Myocyte (in vitro differentiated cells): ENCODE measurements at places on chromosomes 13 and 19.

GRCh38 chr13:101007245-101007644, 332.6 kb upstream of the TMTC4 start:
- no peak for DNase-seq

DNA sequence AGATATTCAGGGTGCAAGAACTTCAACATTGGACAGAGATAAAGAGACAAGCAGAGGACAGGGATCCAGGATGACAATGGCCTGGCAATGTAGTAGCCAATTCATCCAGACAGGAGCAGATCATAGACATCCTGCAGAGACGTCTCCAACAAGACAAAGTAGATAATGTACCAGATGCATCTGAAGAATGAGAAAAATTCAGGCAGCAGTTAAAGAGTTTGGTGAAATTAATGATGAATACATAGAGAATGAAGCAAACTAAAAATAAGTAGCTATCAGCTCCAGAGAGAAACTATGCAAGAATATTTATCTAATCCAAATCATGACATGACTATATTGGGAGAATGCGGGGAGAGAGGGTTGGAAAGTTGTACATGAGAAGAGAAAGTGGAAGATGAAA, 278.4 kb upstream of the DACH1 start:
- DNase-seq: no peak

DNA sequence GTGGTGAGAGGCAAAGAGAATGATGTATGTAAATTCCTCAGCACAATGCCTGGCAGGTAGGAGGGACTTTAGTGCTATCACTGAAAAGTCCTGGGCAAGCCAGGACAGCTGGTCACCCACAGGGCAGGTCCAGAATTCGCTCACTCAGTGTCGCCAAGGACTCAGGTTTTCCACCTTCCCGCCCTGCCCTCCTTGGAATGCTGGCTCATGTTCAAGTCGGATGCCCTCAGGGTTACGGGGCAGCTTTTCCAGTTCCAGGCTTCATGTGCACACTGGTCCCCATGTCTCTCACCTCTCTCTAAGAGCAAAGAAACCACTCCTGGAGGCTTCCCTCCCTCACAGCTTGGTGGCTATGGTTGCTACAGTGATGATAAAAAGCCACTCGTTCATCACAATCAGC, 24.8 kb upstream of the NAXD start:
- DNase-seq: no peak

DNA sequence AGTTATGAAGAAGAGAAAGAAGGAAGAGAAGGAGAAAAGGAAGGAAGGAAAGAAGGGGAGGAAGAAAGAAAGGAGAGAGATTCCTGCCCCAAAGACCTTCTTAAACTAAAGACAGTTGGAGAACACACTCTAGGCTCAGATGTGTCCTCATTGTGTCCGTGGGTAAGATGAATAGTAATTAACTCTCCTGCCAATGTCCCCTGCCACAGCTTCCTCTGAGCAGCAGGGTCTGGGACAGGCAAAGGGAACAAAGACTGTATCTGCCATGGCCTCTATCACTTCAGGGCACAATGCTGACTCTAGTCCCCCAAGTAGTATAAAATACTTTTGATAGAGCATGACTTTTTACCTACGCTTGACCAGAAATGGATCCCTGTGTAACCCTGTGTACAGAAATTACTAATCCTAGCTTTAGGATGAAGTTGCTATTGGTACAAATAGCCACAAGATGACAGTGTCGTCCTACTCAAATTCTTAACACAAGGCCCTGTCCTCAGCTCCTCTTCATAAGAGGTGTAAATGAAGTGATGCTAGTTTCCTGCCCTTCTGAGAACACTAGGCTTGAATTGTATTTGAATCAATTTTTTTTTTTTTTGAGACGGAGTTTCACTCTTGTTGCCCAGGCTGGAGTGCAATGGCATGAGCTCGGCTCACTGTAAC, 186.2 kb upstream of the GPR12 start:
- peak; percentile 74 for DNase-seq

DNA sequence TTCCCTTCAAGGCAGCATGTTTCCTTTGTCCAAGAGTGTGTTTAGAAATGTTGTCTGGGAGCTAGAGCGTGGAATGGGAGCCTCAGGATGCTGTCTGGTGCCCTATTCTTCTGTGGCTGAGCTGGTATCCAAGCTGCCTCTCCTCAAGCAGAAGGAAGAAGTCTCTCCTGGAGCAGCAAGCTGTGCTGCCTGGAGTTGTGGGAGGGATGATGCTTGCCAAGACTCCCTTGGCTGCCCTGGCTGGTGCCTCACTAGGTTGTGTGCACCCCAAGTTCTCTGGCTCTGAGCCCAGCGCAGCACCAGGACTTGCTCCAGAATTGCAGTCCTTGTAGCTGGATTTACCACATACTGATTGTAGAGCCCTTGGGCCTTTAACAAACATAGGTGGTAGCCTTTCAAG, 4.7 kb upstream of the CYP4F3 start:
- no peak for DNase-seq

DNA sequence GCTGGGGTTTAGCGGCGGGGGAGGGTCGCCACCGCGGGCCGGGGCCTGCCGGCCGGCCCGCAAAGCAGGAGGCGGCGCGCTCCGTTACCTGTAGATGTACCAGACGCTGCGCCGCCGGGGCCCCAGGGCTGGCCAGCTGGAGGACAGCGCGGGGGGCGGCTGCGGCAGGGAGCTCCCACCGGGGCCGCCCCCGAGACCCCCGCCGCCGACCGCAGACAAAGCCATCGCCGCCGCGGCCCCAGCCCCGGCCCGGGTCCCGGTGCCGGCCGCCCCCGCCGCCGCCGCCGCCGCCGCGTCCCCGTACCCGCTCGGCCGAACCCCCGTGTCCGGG, 24.8 kb downstream of the SHANK1 start:
- no peak for DNase-seq

DNA sequence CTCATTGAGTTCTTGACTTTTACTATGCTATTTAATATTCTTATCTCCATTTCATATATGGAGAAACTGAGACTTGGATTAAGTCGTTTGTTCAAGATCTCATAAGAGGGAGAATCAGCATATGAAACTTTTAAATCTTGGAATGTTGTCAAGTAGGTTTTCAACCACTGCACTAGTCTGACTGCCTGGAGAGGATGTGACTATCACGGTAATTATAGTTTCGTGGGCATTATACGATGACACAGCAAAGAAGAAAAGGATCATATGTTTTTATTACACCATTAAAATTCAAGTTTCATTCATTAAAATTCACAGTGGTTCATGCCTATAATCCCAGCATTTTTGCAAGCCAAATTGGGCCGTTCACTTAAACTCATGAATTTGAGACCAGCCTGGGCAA, 555.2 kb downstream of the SLITRK1 start:
- no peak for DNase-seq

GRCh38 chr19:18408053-18408476, 10.6 kb upstream of the LRRC25 start:
- peak; percentile 44 for DNase-seq

DNA sequence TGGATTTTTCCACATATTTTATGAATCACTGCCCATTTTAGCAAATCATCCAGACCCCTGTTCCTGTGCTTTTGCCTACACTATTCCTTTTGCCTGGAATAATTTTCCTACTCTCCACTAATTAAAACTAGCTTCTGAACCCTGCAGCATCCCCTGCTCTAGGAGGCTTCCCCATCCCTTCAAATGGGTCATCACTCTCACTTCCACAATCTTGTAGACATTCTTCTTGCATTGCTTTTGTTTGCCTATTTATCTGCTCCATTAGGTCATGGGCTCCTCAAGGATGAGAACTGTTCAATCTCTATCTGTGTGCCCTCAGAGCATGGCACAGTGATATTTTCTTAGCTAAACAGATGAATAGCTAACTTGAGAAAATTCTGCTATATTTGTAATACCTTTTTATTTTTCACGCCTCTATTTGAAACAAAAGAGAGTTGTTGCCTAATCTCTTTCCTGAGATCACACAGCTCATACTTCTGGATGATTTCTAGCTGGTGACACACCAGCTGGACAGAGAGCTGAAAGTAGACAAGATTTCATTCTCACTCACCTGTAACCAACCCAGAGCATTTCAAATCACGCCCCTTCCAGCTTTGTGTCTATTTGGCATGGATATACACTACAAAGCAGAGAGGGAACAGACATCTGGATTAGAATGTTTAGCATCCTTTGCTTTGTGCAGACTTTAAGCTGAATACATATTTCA, 466.0 kb downstream of the FOXO1 start:
- DNase-seq: no peak

GRCh38 chr13:52158629-52159158, 703 bp downstream of the NEK3 start:
- peak; percentile 66 for DNase-seq

DNA sequence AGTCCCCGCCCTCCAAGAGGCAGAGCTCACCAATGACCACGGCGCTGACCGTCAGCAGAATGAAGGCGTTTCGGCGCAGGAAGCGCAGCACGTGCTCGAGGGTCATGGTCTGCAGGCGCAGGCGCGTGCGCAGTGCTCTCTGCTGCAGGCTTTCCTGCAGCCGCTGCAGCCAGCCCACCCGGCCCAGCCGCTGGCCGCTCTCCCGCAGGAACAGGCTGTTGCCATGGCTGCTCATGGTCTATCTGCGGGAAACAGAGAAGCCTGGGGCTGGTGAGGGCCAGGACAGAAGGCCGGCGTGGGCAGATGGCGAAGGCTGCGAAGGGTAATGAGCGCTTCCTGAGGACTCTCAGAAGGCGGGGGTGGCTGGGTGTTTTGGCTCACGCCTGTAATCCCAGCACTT, 7.0 kb downstream of the SLC1A6 start:
- DNase-seq: no peak

GRCh38 chr13:24610956-24611355, 69.3 kb upstream of the ATP12A start:
- no peak for DNase-seq

GRCh38 chr13:76425935-76426334, 460.3 kb downstream of the KCTD12 start:
- peak; percentile 79 for DNase-seq

DNA sequence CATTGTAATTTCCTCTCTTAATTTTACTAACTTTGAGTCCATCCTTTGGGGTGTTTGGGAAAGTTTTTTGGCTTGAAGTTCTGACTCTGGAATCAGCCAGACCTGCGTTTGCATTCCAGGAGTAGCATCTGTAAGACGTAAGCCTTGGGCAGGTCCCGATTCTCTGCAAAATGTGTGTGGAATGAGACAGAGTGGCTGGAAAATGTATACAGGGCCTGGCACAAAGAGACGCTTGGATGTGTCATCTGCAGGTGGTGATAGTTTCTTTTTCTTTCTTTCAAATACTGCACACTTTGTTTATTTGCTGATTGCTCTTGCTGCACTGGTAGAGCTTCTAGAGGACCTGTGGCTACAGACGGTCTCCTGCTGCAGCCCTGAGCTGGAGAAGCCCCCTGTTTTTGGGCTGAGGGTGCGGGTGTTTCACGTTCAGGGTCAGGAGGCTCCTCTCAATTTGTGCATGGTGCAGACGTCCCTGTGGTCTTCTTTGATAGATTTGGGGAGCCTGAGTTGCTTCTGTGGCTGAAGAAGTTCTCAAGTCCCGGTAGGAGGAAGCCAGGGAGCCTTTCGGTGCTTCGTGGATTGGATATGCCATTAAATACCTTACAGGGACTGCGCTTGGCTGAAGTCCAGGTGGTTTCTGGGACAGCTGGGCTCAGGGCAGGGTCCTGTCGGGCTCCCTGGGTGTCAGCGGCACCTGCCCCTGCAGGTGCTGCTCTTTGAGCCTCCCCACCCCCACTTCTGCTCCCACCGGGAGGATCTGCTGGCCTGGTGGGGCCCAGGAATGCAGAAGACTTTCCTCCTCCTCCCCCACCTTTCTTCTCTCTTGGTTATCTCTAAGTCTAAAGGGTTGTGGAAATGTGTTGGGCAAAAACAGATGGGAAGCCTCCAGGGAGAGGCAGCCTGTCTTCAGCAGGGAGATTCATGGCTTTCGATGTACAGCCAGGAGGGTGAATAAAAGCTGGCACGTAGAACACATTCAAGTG, 44.0 kb upstream of the GAS6 start:
- DNase-seq: no peak

GRCh38 chr13:113526466-113527220, 36.1 kb upstream of the DCUN1D2 start:
- DNase-seq: no peak

DNA sequence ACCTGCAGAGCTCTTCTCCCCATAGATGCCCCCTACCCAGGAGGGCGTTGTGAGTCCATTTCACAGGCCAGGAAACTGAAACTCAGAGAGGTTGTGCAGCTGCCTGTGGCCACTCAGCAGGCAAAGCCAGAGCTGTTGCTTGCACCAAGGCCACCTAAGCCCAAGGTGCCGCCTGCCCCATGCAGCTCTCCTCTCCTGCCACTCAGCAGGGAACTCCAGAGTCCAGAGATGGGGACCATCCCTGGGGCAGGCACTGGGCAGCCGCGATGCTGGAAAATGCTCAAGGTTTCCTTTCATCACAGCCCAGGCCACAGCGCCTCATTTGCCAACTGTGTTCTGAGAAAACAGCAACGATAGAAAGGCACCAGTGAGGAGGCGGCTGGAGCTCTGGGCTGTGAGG, 41.0 kb upstream of the PEPD start:
- no peak for DNase-seq

- DNase-seq: no peak
Observed at GRCh38 chr13:111203736-111204389, 88.8 kb downstream of the ARHGEF7 start.

DNA sequence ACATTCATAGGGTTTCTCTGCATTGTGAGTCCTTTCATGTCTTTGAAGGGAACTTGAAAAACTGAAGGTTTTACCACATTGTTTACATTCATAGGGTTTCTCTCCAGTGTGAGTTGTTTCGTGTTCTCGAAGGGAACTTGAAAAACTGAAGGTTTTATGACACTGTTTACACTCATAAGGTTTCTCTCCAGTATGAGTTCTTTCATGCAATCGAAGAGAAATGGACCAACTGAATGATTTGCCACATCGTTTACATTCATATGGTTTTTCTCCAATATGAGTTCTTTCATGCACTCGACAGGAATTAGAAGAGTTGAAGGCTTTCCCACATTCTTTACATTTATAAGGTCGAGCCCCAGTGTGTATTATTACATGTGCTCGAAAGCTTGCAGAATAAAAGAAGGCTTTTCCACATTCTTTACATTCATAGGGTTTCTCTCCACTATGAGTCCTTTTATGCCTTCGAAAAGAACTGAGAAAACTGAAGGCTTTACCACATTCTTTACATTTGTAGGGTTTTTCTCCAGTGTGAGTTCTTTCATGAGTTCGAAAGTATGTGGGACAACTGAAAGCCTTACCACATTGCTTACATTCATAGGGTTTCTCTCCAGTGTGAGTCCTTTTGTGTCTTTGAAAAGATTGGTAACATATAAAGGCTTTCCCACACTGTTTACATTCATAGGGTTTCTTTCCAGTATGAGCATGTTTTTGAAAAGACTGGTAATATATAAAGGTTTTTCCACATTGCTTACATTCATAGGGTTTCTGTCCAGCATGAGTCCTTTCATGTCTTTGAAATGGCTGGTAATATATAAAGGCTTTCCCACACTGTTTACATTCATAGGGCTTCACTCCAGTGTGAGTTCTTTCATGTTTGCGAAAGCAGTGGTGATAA, 20.7 kb downstream of the ZNF14 start:
- no peak for DNase-seq

GRCh38 chr13:109764470-109765291, 21.7 kb downstream of the IRS2 start:
- DNase-seq: peak; percentile 89

- no peak for DNase-seq
Observed at GRCh38 chr19:55830656-55831055, 1.1 kb downstream of the NLRP11 start.

GRCh38 chr13:21478881-21479808, 20.0 kb upstream of the ZDHHC20 start:
- DNase-seq: peak; percentile 86

GRCh38 chr13:90552702-90553101, 794.8 kb upstream of the MIR17HG start:
- DNase-seq: no peak

GRCh38 chr19:33815380-33816340, 19.0 kb downstream of the KCTD15 start:
- DNase-seq: no peak

GRCh38 chr19:53960187-53960586, 2.5 kb upstream of the CACNG8 start:
- no peak for DNase-seq
